Thyroid gland (tissue), 4 donors: ENCODE measurements at places on chromosomes 12 and 14.

DNA sequence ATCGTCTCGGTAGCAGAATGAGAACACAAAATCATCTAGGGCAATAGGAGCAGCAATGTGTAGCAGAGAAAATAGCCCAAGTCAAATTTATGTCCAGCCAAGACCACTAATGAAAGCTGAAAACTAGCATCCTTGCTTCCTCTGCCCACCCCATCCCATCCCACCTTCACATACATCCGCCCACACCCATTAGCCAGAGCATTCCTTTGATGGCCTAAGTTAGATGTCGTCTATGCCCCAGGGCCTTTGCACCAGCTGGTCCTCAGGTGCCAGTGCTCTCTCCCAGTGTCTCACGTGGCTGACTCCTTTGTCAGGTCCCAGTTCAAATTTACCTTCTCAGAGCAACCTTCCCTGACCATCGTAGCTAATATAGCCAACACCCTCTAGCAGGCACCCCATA lies 17.8 kb upstream of the PPP2R5C start:
- DNase-seq, result no peak

GRCh38 chr12:27905285-27906126 lies 67.0 kb downstream of the PTHLH start:
- no peak for DNase-seq

DNA sequence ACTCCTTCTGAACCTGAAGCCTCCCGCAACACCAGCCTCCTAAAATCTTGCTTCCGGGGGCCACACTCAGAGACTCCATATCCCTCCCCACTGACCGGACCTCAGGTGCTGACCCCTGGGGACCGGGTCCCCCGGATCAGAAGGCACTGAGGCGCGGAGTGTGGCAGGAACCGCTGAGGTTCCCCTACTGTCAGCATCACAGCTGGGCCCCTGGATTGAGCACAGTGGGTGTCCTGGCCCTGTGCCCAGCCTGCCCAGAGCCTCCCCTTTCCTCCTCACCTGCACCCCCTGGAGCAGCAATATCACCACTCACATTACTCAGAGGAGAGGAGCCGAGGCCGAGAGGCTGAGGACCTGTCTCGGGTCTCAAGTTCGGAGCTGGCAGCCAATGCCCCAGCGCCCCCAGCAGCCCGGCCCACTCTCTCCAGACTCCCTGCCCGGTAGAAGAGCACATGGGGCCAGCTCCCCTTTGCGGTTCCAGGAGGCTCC lies 101.2 kb upstream of the EIF5 start:
- DNase-seq, result no peak

- no peak for DNase-seq
These were observed 527.7 kb downstream of the FUT8 start for GRCh38 chr14:65940056-65940735.

- DNase-seq, result no peak
These were observed 8.3 kb upstream of the GNS start for GRCh38 chr12:64767495-64767894.

DNA sequence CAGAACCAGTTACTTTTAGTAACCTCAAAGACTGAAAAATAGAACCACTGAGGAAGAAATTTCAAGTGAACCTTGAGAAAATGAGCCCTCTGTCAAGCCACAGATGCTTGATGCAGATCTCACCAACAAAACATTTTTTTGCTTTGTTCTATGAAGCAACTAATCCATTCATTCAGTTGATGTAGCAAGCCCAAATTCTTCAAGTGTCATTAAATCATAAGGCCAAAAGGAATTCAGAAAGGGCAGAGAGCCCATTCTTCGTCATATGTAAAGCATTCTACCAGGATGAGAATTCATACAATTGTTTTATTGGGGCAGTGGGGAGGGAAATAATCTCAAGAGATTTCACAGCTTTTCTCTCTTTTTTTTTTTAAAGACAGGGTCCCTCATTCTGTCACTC lies 218.0 kb upstream of the RGS6 start:
- no peak for DNase-seq

DNA sequence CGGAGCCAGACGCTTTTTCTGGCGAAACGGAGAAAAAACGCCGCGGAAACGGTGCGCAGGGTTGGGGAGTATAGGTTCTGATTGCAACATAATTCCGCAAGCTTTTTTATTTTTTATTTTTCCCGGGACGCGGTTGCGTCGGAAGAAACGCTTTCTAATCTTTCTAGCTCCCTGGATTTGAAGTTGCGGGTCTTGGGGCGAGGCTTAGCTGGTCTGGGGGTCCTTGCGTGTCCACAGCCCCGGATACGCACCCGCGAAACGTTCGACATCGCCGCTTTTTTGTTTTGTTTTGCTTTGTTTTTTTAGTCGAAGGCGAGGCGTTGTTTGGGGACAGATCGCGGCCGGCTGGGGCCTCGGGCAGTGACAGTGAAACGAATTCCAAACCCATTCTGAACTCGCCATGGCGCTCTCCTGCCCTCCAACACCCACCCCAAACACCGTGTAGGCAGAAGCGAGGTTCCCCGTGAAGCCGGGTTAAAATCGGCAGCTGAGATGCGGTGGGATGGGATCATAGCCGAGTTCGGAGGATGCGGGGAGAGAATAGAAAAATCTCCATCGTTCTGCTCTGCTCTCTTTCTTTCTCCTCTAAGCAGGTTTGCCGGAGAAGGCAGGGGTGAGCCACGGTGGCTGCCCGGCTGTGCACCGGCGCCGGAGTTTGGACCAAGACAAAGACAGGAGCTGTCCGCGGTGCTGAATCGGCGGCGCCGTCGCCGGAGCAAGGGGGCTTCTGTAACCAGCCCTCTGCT lies 8.1 kb upstream of the LHX5 start:
- peak; percentile 61 for DNase-seq

- DNase-seq, result no peak
These were observed 162.8 kb upstream of the TBX3 start for GRCh38 chr12:114846771-114847170.

DNA sequence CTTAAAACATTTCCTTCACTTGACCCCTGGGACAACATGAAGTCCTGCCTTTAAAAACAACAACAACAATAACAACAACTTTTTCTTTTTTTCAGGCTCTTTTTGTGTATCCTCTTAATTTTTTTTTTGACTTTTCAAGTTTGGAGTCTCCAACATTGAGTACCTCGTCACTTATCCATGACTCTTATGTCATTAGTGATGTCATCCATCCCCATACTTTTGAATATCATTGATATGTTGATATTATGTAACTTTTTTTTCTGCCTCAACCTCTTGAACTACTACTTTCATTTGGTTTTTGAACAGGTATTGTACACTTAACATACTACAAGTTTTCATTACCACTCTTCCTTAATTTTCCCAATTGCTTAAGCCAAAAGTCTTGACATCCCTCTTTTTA lies 143.0 kb upstream of the ATXN7L3B start:
- DNase-seq, result no peak

- no peak for DNase-seq
These were observed 55.9 kb upstream of the RERGL start for GRCh38 chr12:18145924-18146323.

GRCh38 chr12:49564686-49565405 lies 3.1 kb downstream of the MCRS1 start:
- DNase-seq, result no peak

DNA sequence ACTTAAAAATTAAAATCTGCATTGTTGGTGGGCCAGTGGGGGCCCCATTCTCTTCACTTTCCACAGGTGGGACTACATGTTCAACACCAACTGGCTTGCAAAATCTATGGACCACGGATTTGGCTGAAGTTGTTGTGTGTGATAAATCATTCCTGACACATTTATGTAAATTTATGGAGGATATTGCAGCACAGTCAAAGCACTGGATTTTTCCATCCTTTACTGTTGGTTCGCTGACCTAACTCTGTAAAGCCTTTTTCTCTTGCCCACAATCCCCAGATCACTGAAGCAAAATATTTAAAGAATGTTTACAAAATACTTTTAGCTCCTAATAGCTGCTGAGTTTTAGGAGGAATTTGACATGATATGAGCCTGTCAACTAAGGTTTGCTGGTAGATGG lies 219.7 kb upstream of the PRICKLE1 start:
- DNase-seq, result no peak

- no peak for DNase-seq
These were observed 707 bp upstream of the MED6 start for GRCh38 chr14:70601162-70601561.

- DNase-seq, result no peak
These were observed 6.8 kb downstream of the YBX3 start for GRCh38 chr12:10716277-10716676.

DNA sequence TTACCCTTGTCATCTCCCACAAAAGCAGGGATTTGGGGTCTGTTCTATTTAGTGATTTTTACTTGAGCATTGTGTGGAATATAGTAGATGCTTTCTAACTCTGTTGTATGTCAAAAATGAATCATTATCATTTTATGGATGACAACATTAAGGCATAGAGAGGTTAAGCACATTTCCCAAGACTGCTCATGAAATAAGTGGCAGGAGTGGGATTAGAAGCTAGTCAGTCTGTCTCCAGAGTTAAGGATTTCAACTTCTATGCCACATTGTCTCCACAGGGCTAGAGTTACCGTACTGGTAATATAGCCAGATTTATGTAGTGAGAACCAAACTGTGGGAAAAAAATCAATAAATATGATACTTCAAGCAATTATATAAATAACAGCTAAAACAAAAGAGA lies 170.6 kb upstream of the DCN start:
- DNase-seq, result no peak

DNA sequence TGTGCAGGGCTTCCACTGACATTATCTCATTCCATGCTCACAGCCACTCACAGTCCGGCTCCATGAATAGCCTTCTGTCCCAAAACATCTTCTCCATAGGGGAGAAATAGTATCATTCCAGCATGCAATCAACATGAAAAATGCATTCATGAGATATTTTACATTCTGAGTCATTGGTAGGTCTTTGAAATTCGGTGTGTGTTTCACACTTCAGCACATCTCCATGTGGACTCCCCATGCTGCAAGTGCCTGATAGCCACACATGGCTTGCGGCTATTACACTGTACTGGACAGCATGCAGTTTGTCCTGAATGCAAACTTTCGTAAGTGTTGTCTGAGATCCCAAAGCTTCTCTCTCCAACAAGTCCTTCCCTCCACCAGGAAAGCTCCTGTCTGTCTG lies 449.3 kb downstream of the MED13L start:
- DNase-seq, result no peak

DNA sequence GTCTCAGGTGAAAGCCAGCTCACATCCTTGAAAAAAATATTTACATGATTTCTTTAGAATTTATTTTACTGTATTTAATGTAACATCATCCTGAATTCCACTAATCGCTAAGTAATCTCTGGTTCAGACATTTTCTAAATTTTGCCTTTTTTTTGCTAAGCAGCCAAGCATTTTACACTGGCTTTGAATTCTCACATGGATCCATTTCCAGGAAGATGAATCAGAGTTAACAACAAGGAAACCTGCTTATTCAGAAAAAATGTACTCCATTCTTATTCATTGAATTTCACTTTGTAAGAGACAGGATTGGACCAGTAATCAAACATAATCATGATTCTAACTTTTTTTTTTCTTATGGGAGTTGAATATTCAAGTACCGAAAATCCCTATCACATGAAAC lies 1785.1 kb upstream of the FLRT2 start:
- no peak for DNase-seq

GRCh38 chr12:64221651-64222008 lies 466 bp downstream of the KICS2 start:
- DNase-seq, result peak; percentile 95

DNA sequence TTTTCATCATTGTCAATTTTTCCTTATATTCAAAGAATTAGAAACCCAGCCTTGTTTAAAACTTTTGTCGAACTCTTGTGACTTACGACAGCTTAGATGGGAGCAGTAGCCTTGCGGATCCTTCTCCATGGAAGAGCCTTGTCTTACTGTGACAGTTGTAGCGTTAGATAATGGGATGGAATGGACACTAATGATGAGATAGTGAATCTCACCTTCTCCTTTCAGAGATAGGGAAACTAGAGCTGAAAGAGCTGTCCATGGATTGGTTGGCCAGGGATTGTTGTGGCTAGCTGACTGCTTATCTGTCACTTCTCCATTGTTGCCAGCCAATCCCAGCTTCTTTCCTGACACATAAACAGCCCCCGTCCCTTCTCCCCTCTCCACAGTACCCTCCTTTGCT lies 59.4 kb downstream of the BHLHE41 start:
- no peak for DNase-seq

- DNase-seq, result no peak
These were observed 19.4 kb downstream of the NCKAP5L start for GRCh38 chr12:49808686-49809380.

DNA sequence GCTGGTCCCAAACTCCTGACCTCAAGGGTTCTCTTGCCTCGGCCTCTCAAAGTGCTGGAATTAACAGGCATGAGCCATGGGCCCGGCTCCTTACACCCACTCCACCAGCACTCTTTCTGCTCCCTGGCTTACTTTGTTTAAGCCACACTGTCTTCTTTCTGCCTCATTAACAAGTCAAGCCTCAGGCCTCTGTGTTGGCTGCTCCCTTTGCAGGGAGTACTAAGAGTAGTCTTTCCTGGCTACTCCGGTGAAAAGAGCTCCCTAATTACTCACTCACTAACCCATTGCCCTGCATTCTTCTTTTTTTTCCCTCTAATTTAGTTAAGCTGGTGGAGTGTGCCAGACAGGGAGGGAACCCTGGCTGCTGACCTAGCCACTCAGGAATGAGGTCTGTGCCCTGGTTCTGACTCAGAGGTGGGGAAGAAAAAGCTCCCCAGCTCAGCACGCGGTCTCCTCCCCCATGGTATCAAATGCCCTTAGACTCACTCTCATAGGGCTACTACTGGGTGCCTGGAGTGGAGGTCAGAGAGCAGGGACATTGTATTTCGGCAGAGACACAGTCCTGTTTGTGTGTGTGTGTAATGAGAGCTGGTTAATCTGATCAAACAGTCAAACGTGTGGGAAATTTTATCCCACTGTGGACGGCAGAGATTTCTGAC lies 19.8 kb downstream of the GALNT6 start:
- DNase-seq, result peak; percentile 92

DNA sequence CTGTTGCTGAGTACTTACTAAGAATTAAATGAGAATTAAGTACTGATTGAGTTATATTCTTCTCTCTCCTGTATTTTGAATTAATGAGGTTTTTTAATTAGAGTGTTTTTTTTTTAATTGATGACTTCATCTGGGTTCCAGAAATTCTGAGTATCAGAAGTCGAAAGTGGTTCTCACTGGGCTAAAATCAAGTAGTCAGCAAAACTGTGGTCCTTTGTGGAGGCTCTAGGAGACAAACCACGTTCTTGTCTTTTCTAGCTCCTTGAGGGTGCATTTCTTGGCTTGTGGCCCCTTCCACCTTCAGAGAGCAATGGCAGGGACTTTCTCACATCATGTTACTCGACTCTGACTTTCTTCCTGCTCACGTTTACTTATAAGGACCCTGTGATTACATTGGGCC lies 8.1 kb upstream of the DYRK4 start:
- no peak for DNase-seq

DNA sequence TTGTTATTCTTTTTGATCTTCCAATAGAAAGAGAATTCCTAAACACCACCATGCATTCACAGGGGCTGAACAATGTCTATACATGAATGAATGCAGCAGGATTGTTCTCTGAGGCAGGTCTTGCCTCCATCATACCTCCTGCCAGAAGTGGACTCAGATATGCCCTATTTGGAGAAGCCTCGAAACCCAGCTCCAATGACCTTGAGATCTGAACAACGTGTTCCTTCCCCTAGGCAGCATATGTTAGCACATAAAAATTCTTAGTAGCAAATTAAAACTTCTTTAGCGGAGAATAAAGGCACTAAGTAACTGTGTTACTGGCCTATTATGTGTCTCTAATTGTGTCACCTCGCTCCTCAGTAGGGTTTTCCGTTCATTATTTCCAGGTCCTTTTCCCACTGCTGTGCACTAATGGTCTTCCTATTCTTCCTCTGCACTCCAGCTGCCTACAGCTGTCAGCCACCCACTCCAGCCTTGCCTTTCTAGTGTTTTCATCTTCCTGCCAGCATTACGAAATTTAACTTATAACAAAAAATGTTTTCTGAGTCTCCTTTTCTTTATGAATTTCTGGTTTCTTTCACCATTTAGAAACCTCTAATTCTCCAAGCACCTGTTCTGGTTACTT lies 62.6 kb upstream of the IGF1 start:
- DNase-seq, result no peak
